ENCODE measurements at places on chromosomes 5 and 9.

DNA sequence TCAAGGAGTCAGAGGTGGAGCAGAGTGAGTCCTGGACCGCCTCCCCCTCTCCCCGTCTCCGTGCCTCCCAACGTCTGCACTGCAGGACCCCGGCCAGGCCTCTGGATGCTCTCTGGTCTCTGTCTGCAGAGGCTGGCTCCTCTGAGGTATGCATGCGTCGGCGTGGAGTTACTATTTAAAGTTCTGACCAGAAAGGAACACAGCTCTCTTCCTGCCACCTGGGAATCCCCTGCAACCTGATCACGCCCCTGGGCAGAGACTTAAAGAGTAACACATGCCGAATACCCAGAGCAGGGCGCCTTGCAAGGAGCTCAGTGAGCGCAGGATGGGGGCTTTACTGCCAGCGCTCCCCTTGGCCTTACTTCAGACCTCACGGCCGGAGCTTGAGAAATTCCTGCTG, 16.0 kb downstream of the ANXA6 start:
- DNase-seq, result no peak

GRCh38 chr5:14669975-14670374, 5.5 kb downstream of the OTULIN start:
- no peak for DNase-seq

DNA sequence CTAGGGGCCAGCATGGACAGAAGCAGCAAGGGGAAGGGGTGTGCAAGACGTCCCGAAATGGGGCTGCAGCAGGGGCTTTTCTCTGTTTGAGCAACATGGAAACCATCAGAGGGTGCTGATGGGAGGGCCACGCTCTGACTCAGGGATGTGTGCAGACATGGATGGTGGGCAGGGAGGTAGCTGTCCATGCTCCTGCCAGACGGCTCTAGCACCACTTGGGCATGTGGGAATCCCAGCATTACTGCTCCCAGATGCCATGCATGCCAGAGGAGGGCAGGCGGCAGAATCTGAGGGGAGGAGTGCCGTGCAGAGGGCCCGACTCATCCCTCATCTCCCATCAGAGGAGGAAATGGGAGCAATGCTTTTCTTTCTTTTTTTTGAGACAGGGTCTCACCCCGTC, 45.6 kb upstream of the SLC25A51 start:
- DNase-seq, result no peak

DNA sequence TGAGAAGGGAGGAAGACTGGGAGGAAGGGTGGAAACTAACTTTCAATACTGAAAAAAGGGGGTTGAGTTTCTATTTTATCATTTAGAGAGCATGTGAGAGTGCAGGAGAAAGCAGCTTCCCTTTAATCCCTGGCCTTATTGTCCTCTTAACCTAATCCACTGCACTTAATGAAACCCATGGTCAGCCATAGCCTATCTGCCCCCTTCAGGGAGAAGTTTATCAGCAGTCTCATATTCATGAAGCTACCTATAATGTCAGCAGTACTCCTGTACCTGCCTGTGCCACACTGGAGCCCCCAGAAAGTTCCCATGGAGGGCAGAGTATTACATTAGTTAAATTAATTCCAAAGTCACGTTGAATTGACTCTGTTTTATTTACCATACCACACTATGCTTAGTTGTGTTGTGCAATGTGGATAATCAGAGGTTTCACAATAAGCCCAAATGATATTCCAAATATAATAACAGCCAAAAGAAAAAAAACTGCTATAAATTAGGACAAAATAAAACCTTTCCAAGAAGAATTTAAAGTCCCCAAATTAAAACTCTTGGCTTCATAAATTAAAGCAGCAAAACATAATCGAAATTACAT, 62.9 kb downstream of the MUSK start:
- no peak for DNase-seq

DNA sequence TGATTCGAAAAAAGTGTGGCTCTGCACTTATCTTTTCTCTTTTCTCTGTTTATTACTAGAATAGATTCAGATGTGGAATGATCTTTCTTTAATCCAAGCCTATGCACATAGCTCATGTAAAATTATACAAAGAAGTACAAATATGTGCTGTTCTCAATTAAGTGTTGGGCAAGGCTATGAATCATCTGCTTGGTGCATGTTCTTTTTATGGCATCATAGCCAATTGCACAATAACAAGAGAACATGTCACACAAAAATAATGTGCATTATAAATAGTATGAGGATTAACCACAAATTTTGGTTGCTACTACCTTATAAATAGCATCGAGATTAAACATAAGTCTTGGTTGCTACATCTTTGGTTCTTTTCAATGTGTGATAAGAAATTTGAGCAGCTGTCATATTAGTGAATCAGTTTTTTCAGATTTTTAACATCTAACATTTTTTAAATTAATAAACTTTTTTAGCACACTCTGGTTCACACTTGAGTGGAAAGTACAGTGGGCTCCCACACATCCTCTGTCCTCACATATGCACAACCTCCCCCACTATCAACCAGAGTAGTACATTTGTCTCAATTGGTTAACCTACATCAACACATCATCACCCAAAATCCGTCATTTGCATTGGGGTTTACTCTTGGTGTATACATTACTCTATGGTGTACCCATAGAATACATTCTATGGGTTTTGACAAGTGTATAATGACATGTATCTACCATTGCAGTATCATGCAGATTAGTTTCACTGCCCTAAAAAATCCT, 6.8 kb upstream of the RECK start:
- no peak for DNase-seq

DNA sequence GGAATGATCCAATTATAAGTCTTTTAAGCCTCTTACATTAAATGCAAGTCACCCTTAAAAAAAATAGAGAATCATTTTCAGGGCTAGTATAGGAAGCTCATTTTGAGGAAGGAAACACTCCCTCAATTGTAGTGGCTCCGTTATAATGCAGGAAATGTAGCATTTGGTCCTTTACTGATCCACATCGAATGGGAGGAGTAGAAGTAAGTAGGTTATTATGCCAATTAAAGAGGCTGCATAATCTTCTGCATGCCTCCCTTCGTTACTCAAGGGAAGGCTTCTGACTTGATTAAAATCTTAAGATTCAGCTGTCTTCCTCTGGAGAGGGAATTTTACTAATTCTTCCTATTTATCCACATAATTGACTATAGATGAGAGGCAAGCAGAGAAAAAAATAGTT, 579.2 kb upstream of the COX7C start:
- DNase-seq, result no peak

DNA sequence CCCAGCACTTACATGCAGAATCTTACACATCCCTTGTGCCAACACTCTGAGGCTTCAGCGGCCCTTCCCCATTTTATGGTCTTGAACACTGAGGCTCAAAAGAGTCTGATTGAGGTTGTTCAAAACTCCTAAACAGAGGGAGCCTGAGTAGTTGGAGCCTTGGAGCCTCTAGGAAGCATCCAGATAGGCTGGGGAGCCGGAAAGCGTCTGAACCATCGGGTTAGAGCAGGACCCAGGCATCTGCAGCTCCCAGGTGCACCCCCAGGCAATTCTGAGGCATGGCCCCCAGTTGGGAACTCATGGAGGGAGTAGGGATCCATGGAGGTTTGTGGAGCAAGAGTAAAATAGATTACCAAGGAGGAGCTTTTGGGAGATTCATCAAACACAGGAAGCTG, 3.8 kb downstream of the OLFML2A start:
- DNase-seq, result no peak

- no peak for DNase-seq
Measured at GRCh38 chr5:849651-850301, 1.0 kb downstream of the ZDHHC11 start.

DNA sequence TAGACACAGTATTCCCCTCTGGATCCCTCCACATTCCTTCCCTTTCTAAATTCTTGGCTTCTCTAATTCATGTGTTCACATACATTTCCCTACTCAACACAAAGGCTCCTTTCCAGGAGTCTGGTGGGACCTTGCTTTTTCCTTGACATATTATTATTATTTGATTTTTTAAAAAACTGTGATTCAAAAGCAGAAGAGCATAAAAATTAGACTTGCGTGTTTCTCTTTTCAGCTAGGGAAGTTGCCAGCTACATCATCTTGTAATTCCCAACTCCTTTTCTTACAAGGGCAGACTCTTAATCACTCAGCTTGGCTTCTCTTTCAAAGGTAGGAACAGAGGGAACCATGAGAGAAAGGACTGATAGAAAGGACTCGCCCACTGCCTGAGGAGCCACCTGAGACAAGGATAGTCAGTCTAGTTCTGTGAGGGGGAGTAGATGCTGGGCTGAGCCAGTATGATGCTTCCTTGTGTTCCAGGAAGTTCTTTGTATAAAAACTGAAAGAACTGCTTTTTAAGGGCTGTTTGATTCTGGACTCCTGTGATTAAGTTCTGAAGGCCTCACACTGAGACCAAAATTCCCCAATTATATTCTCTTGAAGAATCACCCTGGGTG, 51.0 kb upstream of the DPYSL3 start:
- DNase-seq, result no peak

DNA sequence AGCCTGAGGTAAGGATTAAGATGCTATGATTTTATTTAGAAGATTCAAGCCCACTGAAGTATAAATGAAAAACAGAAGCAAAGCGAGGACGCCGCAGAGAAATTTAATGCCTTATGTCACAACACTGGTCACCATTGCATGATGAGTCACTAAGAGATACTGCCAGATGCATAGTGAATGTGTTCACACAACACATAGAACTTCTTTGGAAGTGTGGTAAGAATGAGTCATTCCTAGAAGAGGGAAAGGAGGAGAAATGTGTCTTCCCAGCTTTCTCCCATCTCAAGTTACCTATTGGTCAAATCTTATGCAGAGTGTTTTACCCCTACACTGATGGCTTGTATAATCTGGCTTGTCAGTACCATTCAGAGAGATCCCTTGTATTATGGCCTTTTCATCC, 465.3 kb upstream of the ARRDC3 start:
- no peak for DNase-seq

All from pulmonary artery endothelial cell (primary cell).